ENCODE measurements at places on chromosomes 4 and X.

DNA sequence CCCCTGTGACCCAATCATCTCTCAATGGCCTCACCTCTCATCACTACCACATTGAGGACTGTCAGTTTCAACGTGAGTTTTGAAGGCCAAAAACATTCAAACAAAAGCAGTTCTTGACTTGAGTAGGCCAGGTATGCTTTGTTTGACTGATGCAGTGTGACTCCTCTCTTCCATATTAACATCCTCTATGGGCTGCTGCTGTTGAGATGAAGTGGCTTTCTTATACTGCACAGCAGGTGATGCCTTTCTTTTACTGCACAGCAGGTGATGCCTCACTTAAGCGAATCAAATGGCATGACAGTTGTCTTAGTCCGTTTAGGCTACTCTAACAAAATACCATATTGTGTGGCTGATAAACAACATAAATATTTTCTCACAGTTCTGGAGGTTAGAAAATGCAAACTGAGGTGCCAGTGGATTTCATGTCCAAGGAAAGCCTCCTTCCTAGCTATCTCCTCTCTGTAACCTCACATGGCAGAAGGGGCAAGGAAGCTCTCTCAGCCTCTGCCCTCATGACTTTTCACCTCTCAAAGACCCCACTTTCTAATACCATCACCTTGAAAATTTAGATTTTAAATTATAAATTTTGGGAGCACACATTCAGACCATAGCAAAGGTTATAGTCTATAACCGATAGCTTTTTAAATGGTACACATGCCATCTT, 2267.9 kb upstream of the AGA start:
- DNase-seq = no peak

DNA sequence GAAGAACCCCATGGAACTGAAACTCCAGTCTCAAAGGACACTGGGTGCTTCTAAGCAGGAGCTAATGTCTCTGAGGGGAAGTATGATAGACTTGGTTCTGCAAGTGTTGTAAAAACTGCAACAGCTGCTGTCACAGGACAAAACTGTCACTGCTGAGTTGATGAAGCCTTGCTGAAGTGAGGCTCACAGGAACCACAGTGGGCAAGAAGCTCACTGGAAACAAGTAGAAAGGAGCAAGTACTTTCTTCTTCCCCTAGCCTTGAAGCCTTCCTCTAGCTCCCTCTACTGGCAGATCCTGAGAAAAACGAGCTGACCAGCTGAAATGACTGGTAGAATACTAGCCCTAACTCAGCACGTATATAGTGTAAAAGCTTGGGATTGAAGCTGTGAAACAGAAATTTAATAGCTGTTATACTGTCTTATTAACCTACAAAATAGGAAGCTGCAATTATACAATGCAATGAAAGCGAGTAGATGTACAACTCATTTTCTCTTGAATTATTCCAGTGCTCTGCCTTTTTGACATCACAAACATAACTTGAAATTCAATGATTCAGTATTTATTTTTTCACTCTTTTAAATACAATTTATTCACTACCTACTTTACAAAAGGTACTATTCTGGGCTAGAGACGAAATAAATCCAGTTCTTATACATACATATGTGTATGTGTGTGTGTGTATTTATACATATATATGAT, 91.4 kb downstream of the GABRB1 start:
- DNase-seq = peak; percentile 86

- DNase-seq = peak; percentile 18
These were observed 55.3 kb upstream of the RAPGEF2 start for GRCh38 chr4:159047478-159048165.

DNA sequence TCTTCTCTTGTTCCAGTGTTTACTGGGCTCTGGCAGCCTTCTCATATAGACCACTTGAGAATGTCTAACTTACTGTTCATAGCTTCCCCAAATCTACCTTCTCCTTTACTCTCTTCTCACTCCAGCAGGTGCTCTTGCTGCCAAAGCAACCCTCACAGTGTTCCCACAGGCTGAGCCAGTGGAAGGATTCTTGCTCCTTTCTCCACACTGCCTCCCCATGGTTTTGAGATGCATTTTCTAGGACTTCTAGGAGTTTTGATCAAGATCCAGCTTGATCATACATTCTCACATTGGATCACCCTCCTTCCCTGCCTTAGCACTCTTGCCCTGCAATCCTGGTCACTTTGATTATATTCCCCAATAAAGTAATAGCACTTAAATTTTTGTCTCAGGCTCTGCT, 230.8 kb downstream of the TMEM47 start:
- DNase-seq = no peak

DNA sequence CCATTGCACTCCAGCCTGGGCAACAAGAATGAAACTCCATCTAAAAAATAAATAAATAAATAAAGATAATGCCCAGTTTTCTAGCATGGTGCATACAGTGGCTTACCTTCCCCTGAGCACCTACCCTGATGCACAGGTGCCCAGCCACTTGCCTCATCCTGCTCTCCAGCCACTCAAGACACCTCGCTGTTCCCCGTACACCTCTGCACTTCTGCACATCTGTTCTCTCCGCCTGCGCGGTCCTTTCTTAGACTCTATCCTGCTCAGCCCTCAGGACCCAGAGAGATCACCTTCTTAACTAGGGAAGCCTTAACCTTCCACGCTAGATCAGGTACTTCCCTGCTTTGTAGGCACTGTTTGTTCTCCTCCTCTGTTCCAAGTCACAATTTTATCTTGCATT, 2.9 kb downstream of the EVC start:
- no peak for DNase-seq

DNA sequence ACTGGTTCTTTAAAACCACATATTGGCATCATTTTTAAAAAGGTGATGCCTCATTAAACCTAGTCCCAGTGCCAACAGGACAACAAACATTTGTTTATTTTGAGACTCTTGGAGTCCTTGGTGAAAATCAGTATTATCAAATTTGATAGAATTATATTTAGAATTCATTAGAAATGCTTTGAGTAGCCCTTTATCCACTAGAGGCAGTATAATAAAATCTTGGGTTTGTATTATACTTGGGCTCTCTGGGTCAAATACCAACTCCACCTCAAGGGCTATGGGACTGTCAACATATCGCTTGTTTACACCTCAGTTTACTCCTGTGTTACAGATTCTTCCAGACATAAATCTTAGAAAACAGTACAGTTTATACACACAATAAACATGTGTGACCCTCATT, 335.7 kb upstream of the FSTL5 start:
- DNase-seq = no peak

GRCh38 chr4:7422898-7423180, 11.9 kb downstream of the PSAPL1 start:
- DNase-seq = no peak

DNA sequence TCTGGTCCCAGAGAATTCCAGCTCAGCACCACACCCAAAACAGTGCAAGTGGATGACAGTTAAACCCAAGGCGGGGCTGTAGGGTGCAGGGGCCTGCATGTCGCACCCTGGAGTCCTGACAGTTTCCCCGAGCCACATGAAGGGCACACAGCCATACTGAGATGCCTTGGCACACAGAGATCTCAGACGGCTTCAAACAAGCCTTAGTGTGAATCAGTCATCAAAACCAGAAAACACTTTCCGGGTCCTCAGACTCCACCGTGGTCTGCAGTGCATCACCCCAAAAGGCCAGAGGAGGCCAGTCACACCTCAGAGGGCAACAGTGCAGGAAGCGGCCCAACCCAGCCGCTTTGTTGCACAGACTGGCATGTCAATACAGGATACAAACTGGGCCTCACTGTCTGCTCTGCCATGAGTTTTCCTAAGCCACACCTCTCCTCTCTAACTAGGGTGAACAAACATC, 64.6 kb upstream of the ENPP6 start:
- peak; percentile 63 for DNase-seq

GRCh38 chr4:35933901-35934300, 310.4 kb downstream of the ARAP2 start:
- DNase-seq = no peak
